Upper lobe of right lung (tissue), 1 donor: ENCODE measurements at places on chromosomes 12 and 14. TPM values are rescaled to one million over a fixed set of nuclear protein-coding genes. Genes with fewer than 3 reads are reported as not detected.

DNA sequence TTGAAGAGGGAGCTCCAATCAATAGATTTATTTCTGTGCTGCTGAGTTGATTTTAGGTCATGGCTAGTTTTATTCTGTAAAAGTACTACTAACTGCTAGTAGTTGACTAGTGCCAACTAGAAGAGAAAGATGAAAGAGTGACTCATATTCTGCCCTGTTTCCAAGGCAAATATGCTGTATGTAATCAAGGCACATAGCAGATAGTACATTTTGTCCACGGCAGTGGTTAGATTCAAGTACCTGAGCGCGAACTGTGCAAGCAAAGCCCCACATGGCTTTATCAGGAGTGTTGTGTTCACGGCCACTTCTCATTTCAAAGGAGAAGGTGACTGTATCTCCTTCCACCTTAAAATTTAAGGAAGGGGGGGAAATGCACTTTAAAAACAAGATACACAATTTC is 126.8 kb downstream of the TRAFD1 start:
- DNase-seq, result no peak

The PIWIL1 gene
- total RNA-seq, result not detected

- DNase-seq, result no peak
Observed at GRCh38 chr14:100790502-100791347, 35.2 kb upstream of the MEG3 start.

The LIN52 gene
- 8.7 TPM for total RNA-seq

- no peak for DNase-seq
Observed at GRCh38 chr12:69828897-69829296, 3.9 kb downstream of the MYRFL start.

GRCh38 chr12:113044516-113044915 is 12.0 kb upstream of the DTX1 start:
- DNase-seq, result no peak

DNA sequence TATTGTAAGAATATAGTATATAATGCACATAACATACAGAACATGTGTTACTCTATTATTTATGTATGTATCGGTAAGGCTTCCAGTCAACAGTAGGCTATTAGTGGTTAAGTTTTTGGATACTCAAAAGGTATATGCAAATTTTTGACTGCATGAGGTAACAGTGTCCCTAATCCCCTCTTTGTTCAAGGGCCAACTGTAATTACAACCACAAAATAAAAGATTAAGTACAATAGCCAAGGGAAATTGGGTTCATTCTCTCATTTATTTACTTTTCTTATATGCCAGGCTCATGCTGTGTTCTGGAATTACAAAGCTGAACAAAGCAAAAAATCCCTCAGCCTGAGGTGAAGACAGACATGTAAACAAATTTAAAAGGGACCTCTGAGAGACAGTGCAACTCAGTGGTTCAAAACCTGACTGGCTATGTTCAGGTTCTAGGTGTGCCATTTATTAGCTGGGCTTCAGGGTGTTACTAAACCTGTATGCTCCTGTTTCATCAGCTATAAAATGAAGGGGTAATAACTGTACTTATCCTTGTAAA is 43.4 kb upstream of the TSPAN8 start:
- no peak for DNase-seq

DNA sequence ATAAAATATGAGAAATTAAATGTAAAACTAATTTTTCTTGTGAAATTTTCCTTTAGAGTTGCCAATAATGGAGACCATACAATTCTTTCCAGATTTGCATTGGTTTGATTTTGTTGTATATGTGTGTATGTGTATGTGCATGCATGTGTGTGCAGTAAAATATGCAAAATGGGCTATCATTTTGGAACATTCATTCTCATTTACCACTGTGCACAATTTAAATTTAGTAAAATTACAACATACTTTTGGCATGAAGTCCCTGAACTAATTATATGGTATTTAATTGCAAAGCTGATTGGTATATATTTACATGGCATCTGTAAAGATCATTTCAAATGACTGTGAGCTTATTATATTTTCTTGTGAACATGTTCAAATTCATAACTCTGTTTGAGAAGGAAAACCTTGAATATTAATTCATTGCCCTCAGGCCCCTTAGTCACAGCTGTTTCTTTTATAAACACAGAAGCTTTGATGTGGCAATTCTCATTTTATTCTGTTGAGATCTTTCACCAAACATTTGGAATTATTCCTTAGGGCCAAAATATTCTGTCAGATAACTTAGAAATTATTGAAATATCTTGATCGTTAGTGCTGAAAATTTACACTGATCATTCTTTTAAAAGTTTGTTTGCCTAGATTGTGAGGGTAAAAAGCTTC is 17.6 kb downstream of the KERA start:
- DNase-seq, result no peak

The LRRC74A gene
- not detected for total RNA-seq

DNA sequence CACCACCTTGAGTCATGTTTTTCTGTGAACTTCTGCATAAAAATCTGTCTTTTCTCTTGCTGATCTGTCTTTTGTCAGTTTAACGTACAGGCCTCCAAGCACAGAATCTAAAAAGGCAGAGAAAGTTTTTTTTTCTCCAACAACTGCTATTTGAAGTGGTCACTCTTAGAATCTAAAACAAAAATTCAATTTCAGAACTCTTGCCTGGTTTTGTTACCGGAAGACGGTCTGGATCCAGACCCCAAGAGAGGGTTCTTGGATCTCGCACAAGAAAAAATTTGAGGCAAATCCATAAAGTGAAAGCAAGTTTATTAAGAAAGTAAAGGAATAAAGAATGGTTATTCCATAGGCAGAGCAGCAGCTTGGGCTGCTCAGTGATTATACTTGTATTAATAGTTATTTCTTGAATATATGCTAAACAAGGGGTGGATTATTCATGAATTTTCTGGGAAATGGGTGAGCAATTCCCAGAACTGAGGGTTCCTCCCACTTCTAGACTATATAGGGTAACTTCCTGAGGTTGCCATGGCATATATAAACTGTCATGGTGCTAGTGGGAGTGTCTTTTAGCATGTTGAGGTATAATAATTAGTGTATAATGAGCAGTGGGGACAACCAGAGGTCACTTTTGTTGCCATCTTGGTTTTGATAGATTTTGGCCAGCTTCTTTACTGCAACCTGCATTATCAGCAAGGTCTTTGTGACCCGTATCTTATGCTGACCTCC is 150.0 kb upstream of the PLEKHA5 start:
- DNase-seq, result no peak

DNA sequence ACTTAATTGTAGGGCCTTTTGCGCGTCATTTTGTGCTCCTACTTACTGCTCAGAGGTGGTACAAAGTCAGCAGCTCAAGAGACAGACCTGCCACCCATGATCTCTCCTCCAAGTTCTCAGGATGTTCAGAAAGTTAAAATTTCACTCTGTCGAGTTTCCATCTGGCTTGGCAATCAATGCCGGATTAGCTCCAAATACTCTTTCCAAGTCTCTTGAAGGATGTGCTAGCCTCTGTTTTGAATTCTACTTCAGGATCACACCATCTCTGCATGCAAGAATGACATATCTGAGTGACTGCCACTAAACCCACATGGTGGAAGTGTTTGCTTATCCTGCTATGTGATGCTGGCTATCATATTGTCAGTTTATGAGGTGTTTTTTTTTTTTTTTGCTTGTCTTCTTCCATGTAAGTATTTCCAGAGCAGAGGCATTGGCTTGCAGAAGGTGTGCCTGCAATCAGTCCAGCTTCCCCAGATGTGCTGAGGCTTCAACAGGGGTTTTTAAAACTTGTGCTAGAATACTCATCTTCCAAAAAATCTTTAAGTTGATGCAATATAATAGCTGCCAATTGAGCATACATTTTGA is 125.6 kb downstream of the RGS6 start:
- DNase-seq, result no peak

DNA sequence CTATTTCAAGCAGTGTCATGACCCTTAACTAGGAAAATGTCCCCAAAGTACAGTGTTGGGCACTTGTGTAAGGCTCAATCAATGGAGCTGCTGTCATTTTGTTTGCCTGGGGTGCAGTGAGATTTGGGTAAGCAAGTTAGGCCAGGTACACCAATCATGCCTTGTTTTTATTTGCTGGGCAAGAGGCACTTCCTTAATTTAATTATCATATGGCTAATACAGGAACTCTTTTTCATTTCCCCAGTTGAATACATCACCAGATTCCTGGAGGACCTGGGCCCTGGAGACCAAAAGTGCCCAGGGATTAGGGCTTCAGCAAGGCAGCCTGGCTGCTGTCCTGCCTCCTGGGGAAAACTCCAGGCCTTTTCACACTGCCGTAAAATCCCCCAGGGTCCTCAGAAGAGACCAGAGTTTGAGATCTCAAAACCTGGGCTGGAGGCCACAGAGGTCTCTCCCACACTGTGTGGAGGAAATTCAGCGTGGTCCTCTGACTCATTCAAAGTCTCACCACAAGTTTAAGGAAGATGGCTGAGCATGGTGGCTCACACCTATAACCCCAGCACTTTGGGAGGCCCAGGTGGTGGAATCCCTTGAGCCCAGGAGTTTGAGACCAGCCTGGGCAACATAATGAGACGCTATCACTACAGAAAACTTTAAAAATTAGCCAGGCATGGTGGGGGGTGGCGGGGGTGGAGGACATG is 28.4 kb upstream of the FOXN3 start:
- no peak for DNase-seq

DNA sequence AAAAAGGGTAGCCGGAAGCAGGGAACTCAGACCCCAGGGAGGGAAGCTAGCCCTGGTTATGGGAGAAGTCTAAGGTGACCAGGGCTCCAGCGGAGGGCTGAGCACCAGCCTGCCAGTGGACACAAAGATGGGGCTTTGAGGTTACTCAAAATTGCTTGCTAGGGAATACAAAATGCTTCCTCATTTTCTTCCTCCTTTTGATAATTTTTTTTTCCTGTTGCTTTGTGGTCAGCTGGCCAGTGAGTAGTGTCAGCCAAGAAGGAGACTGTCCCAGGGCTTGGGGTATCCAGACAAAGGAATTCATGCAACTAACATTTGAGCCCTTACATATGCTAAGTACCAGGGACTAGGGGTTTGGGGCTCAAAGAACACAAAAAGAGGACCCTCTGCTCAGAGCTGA is 206.2 kb downstream of the PPM1H start:
- DNase-seq, result no peak

The CLMN gene
- total RNA-seq, result 19.3 TPM

DNA sequence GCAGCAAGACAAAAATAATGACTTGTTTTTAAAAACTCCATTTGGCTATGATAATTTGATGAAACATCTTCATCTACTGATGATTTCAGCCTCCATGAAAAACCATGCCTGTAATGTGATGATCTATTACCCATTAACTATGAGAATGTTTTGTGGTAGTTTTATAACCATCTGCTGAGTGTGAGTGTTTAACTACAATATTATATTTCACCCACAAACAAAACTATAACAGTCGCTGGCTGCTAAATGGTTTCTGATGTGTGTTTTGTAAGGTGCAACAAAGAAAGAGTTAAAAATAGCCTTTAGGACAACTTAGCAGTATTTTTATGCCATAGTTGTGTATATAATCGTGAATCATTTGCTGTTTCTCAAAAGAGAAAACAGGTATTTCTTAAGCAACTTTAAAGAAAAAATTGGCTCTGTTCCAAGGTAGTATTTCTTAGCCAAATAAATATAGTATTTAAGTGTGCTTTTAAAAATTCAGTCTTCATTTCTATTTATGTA is 4.9 kb downstream of the PTHLH start:
- DNase-seq, result no peak

GRCh38 chr14:23177181-23177580 is 6.3 kb downstream of the SLC7A8 start:
- no peak for DNase-seq

GRCh38 chr14:89736881-89737280 is 217.6 kb downstream of the EFCAB11 start:
- DNase-seq, result no peak

DNA sequence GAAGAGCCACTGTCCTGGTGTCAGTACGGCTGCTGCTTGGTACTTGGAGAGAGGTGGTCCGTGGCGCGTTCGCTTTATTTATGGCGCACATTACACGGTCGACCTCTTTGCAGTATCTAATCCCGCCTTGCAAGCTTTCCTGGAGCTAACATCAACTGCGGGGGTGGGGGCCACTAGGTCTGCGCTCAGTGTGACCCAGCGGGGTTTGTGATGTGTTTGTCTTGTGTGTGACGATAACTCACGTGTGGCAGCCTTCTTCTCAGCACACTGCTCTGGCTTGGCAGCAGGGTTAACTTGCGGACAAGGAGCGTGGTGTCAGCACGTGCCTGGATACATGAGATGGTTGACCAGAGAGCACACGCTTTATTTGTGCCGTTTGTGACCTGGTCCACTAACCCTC is 122.2 kb upstream of the RTL1 start:
- DNase-seq, result peak; percentile 28

DNA sequence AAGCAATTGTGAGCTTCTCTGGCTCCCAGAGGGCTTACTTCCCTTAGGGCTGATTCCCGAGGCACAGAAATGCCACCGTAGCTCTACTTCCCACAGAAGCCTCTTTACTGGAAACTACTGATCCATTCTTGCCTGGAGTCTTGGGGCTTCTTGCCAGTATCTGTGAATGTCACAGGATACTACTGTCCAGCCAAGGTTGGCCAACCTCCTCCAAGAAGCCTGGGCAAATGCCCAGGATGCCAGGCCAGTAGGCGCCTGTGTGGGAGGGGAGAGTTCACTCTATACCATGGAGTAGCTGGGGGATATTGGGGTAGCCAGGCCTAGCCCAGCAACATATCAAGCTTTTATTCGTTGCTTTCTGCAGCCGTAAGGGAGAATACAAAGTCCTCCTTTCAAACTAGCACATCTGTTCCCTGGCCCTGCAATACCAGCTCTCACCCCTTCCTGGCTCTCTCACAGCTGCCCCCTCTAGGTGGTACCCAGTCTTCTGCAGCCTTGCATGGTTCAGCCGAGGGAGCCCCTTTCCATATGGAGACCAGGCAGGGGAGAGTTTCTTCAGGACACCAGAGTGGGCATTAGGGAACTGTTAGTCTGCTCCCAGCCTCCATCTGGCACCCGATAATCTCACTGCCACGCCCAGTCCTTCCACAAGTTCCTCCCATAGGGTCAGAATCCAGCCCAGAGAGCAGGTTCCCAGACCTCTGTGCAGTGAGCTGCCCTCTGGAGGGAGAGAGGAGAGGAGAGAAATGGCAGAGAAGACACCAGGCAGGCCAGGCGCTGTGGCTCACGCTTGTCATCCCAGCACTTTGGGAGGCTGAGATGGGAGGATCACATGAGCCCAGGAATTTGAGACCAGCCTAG is 24.3 kb upstream of the PLEK2 start:
- no peak for DNase-seq

DNA sequence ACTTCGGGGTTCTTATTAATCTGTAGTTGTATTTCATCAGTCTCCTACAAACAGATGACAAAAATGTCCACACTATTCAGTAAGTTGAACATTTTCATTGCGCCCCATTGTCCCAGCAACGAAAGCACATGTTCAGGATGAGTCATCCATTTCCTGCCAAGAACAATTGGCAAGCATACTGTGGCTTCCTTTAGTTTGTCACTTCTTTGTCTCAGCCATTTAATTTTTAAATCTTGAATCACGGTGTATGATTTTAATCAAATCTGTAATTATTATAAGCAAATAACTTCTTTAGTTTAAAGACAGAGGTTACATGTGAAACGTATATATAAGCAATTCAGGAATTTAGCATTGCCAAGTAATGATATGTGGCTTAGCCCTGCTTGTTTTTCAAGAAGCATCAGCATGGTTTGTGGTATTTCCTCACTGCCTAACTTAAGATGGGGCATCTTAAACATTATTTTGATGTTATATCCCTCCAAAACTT is 211.3 kb upstream of the KRR1 start:
- no peak for DNase-seq
